ENCODE measurements at places on chromosomes 2 and 18.
A peak's percentile ranks its signal among the peaks of the same experiment; 100 is the strongest.

DNA sequence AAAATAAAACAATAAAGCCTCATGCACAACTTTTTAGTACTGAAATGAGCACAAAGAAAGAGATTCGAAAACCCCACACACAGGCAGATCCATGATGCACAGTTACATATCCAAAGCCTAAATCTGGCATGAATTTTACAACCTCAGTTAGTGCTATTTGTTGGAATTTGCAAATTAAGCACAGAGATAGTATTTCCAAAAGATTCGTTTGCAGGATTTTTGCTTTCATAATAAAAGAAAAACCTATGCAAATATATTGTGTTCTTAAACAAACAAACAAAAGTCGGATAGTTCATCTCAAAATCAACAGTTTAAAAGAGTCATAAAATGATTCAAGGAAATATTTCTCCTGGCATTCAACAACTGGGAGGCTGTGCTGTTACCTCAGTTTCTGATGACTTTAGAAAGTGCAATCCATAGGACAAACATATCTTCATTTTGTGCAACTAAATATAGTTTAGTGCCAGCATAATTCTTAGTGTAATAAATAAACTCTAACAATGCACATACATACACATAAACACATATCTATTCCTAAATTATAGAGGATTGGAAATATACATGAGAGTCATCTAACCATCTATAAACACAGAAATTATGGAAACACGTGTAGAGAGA lies 10.8 kb downstream of the PAX3 start:
- H3K4me1 ChIP-seq: no peaks in the 10 kb centered on the region
- H3K4me3 ChIP-seq: no peak overlapping the region
- H3K27me3 ChIP-seq: peaks cover 92% of the 10 kb centered on the region
- H3K27ac ChIP-seq: no peak overlapping the region
- no peak for DNase-seq

DNA sequence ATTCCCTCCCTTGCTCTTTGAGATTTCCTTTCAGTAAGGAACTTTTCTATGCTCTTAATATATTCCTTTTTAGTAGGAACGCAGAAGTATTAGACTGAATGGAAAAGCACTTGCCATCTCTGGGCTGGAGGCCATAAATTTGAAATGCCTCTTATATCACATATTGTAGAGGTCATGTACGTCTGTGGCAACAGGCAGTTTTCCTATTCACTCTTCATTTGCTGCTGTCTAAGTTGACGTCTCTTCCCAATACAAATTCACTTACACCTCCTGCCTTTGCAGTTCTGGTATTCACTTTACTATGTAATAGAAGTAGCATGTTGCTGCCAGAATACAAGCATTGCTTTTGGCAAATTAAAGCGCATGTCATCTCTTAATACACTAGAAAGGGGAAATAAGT lies 34.7 kb downstream of the MGAT4A start:
- H3K36me3 ChIP-seq: no peaks in the 10 kb centered on the region
- peaks cover 22% of the 10 kb centered on the region for H3K4me1 ChIP-seq
- no peaks in the 10 kb centered on the region for H3K27me3 ChIP-seq

DNA sequence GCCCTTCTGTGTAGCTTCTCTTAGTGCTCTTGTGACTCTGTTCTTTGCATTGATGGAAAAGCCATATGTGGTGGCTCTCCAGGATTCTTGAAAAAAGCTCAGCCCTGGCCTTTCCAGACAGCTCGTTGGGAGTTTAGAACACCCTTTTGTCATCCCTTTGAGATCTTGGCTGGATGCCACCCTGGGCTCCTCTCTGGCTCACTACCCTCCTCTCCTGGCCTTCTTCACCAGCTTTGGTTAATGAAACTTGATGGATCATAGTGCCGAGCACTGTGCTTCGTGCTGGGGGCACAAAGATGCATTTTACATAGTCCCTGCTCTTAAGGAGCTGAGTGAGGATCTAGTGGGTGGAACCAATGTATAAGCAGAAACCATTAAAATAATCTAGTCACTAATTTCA lies 15.6 kb upstream of the FHOD3 start:
- DNase-seq: no peak
- no peaks in the 10 kb centered on the region for H3K4me1 ChIP-seq
- H3K36me3 ChIP-seq: no peaks in the 10 kb centered on the region

- H3K27me3 ChIP-seq: no peaks in the 10 kb centered on the region
- H3K4me1 ChIP-seq: no peaks in the 10 kb centered on the region
- no peak for DNase-seq
- no peaks in the 10 kb centered on the region for H3K36me3 ChIP-seq
Observed at GRCh38 chr2:29650631-29651097, 270.7 kb downstream of the ALK start.

DNA sequence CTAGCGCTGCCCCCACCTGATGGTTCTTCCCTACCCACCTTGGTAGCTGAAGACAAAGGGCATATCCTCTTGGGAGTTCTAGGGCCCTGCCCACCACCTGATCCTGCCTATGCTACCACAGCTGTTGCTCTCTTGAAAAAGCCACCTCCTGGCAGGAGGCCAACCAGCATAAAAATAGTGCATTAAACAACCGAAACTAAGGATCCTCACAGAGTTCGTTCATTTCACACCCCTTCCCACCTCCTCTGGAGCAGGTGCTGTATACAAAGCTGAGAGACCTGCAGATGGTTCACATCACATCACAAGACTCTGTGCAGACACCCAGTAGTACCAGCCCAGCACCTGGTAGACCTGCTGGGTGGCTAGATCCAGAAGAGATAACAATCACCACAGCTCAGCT lies 1348.0 kb upstream of the TMEFF2 start:
- no peaks in the 10 kb centered on the region for H3K4me1 ChIP-seq
- no peak overlapping the region for H3K4me3 ChIP-seq
- DNase-seq: no peak
- H3K36me3 ChIP-seq: no peaks in the 10 kb centered on the region

- no peaks in the 10 kb centered on the region for H3K4me1 ChIP-seq
- no peaks in the 10 kb centered on the region for H3K27me3 ChIP-seq
- peak; percentile 51 for DNase-seq
- H3K36me3 ChIP-seq: no peaks in the 10 kb centered on the region
- no peak overlapping the region for H3K27ac ChIP-seq
- H3K4me3 ChIP-seq: no peak overlapping the region
Observed at GRCh38 chr2:168559187-168559586, 103.1 kb downstream of the CERS6 start.

DNA sequence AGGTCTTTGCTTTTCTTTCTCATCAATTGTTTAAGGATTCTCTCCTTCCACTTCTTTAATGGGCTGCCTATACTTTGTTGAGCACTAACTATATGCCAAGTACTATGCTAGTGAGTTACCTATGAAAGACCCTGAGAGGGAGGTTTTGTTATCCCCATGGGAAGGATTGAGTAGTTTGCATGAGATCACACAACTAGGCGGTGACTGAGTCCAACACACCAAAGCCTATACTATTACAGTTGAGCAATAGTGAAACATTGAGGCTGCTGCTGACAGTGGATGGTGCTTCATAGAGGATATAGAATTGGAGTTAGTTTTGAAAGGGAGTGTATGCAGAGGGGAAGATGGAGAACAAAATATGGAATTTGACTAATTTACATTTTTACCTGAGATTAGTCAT lies 15.8 kb downstream of the NABP1 start:
- H3K27ac ChIP-seq: no peak overlapping the region
- DNase-seq: no peak
- H3K4me3 ChIP-seq: no peak overlapping the region
- no peaks in the 10 kb centered on the region for H3K36me3 ChIP-seq

All from tibial nerve (tissue), 4 donors.